ENCODE measurements at places on chromosomes 6 and 20.

DNA sequence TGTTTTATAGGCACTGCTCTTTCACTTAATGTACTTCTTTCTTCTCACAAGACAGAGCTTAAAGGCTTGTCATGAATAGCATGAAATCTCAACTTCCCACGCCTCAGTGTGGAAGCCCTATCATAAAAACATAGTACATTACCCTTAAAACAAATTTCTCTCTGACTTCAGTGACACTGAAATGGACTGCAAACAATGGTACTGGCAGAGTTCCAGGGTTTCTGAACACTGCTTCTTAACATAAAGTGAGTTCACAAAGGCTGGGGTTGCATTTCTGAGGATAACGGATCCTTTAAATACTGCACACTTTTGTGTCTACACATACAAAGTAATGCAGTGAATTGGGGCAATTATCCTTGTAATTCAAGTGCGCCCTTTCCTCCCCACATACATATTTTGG is 32.3 kb upstream of the PLEKHG1 start:
- DNase-seq: no peak

- peak; percentile 66 for DNase-seq
Measured at GRCh38 chr6:43129434-43130194, 41.5 kb upstream of the SRF start.

- no peak for DNase-seq
Measured at GRCh38 chr20:23023621-23024177, 11.4 kb upstream of the SSTR4 start.

DNA sequence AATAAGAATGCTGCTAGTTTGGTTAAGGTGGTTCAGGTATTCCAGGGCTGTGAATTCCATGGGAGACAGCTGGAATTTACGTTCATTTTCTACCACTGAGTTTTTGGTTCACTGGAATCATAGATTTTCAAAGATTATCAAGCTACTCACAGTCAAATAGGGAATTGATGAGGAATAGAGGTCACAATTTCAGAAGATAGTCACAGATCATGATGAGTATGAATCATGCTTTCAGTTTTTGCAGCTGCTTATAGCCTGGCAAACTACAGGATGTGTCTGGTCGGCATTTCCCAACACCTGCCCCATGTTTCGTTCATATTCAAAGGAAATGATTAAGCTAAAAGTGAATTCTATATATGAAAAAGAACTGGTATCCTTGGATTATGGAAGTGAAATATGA is 58.7 kb downstream of the BCKDHB start:
- DNase-seq: no peak

GRCh38 chr6:122790028-122790422 is 967 bp downstream of the SMPDL3A start:
- no peak for DNase-seq

GRCh38 chr20:2817341-2817726 is 1.2 kb downstream of the TMEM239 start:
- DNase-seq: no peak

- no peak for DNase-seq
Measured at GRCh38 chr6:149211046-149211571, 106.4 kb upstream of the TAB2 start.

GRCh38 chr20:46025376-46025783 is 3.6 kb upstream of the SLC12A5 start:
- no peak for DNase-seq

- no peak for DNase-seq
Measured at GRCh38 chr20:18252597-18253451, 35.5 kb upstream of the ZNF133 start.

- DNase-seq: no peak
Measured at GRCh38 chr6:128655978-128656498, 135.6 kb upstream of the PTPRK start.

- no peak for DNase-seq
Measured at GRCh38 chr6:27865850-27866356, 46.3 kb downstream of the OR2B2 start.

DNA sequence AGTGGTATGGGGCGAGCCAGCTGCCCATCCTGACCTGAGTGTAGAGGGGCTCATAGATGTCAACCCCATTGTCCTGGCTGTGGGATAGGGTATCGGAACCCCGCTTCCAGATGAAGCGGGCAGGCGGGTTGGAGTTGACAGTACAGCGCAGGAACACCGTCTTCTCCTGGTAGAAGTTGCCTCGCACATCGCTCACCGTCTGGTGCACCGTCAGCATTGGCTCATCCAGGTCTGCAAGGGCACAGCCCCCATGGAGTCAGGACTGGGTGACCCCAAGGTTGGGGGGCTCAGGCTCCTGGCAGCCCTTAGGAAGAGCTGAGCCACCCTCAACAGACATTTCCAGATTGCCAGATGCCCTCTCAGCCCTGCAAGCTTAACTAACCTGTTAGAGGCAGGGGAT is 42.0 kb downstream of the MDGA1 start:
- no peak for DNase-seq

DNA sequence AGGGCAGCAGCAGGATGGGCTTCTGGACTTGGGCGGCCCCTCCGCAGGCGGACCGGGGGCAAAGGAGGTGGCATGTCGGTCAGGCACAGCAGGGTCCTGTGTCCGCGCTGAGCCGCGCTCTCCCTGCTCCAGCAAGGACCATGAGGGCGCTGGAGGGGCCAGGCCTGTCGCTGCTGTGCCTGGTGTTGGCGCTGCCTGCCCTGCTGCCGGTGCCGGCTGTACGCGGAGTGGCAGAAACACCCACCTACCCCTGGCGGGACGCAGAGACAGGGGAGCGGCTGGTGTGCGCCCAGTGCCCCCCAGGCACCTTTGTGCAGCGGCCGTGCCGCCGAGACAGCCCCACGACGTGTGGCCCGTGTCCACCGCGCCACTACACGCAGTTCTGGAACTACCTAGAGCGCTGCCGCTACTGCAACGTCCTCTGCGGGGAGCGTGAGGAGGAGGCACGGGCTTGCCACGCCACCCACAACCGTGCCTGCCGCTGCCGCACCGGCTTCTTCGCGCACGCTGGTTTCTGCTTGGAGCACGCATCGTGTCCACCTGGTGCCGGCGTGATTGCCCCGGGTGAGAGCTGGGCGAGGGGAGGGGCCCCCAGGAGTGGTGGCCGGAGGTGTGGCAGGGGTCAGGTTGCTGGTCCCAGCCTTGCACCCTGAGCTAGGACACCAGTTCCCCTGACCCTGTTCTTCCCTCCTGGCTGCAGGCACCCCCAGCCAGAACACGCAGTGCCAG is at the start of gene TNFRSF6B:
Gene TNFRSF6B (plus strand): TSS at position 25 of the 729 bp plus-strand sequence. CDS start 116 bp downstream, at position 141.
- DNase-seq: no peak

DNA sequence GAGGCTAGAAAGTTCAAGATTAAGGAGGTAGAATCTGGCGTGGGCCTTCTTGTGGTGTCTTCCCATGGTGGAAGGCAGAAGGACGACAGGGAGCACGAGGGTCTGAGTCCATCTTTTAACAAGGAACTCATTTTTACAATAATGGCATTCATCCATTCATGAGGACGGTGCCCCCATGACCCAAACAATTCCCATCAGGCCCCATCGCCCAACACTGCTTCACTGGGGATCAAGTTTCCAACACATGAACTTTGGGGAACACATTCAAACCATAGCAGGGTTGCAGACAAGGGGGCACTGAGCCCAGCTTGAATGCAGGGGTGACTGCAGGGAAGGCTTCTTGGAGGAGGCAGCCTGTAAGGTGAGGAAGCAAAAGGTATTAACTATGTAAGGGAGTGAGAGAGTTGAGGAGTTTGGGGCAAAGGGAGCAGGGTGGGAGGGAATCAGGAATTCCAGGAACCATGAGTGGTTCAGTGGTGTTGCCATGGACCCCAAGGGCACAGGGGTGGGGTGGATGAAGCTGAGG is 5.5 kb downstream of the RAB44 start:
- no peak for DNase-seq

GRCh38 chr6:1423578-1423977 is 34.2 kb downstream of the FOXF2 start:
- DNase-seq: no peak

DNA sequence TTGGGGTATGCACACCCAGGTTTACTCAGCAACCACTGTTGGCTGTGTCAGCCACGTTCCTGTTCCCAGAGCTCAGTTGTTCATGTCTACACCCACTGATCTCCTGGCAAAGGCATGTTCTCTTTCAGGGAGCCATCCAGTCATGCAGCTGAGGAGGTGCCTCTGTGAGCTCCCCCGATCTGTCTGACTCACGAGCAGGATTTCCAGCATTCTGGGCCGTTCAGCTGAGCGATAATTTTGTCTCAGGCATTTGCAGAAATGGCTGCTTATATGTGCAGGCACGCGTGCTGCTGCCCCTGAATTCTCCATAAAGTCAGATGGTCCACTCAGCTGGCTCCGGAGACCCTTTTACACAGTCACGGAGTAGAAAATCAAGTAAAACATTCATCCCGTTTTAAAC is 78.4 kb upstream of the IYD start:
- DNase-seq: no peak

DNA sequence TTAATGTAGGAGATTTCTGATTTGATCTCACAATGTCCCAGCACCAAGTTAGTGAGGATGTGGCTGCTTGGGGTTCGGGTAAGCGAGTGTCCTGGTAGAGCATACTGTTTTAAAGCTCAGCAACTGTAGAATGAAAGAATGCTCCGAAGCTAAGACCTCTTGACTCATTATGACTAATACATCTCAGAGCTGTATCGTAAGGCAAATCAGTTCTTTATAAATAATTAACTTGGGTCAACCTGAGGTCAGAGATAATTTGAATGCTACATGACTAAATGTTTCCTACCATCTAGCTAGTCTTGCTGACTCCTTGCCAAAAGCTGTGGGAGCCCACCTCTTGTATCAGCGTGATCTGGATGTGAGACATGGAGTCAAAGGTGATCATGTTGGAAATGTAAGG is 128.8 kb upstream of the PDE7B start:
- DNase-seq: no peak

DNA sequence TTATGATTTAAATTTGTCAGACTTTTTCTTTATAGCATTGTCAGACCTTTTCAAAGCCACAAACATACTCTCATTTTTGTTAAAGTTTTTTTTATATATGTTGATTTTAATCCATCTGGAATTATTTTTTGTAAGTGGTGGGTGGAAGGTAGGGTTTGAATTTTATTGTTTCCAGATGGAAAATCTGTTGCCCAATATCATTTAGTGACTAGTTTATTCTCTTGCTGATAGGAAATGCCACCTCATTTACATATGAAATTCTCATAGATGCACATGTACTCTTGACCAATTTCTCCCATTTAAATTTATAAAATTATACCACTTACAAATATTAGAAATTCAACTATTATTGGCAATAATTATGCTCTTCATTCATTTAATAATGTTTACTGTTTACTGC is 52.1 kb upstream of the PLCB1 start:
- no peak for DNase-seq

GRCh38 chr6:71139249-71139648 is 149.4 kb upstream of the OGFRL1 start:
- no peak for DNase-seq

DNA sequence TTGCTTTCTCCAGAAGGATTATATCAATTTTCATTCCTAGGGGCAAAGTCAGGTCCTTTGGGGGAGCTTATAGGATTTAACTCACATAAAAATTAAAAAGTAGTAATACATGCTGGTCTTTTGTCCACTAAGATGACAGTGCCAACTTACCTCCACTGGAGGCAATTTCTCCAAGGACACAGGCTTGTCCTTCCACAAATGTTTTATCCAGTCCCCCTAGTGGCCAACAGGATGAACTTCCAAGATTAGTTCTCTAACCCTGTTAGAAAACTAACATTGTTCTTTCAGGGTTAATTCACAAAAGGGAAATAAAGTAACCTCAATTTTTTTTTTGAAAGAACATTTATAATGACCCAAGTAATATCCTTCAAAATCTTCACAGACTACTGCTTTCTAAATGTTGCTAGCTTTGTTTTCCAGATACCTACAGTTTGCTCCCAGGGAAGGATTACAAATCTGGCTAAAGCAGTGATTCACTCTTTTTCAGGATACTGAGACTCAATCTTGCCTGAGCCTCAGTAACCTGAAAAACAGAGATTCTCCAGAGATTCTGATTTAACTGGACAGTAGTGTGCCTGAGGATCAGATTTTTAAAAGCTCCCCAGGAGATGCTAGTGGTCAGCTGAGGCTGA is 31.7 kb upstream of the UBR2 start:
- peak; percentile 78 for DNase-seq

GRCh38 chr6:157106487-157106886 is 216.8 kb downstream of the TMEM242 start:
- no peak for DNase-seq

DNA sequence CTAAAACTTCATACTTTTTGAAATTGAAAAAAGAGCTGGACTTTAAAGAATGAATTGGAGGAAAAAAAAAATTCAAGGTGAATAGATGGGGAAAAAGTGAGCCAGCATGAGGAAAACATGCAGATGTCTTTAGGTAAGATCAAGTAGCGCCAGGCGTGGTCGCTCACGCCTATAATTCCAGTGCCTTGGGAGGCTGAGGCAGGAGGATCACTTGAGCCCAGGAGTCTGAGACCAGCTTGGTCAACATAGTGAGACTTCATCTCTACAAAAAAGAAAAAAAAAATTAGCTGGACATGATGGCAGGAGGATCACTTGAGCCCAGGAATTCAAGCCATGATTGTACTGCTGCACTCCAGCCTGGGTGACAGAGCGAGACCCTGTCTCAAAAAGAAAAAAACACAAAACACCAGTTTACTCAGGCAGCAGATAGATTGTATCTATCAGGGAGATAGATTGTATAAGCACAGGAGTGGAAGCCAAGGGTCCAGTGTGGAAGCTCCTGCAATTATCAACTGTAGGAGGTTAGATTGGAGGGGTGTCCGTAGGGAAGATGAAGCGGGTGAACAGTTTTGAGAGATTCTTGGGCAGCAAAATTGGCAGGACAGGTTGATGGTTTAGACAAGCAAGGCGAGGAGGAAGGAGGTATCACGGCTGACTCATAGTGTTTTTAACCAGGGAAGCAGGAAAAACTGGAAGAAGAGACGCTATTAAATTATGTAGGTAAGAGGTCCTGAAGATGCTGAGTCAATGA is 97.6 kb upstream of the ZNF217 start:
- DNase-seq: no peak

- no peak for DNase-seq
Measured at GRCh38 chr6:1086446-1087153, 225.3 kb upstream of the FOXQ1 start.

GRCh38 chr6:119547024-119547423 is 197.5 kb upstream of the MAN1A1 start:
- no peak for DNase-seq

DNA sequence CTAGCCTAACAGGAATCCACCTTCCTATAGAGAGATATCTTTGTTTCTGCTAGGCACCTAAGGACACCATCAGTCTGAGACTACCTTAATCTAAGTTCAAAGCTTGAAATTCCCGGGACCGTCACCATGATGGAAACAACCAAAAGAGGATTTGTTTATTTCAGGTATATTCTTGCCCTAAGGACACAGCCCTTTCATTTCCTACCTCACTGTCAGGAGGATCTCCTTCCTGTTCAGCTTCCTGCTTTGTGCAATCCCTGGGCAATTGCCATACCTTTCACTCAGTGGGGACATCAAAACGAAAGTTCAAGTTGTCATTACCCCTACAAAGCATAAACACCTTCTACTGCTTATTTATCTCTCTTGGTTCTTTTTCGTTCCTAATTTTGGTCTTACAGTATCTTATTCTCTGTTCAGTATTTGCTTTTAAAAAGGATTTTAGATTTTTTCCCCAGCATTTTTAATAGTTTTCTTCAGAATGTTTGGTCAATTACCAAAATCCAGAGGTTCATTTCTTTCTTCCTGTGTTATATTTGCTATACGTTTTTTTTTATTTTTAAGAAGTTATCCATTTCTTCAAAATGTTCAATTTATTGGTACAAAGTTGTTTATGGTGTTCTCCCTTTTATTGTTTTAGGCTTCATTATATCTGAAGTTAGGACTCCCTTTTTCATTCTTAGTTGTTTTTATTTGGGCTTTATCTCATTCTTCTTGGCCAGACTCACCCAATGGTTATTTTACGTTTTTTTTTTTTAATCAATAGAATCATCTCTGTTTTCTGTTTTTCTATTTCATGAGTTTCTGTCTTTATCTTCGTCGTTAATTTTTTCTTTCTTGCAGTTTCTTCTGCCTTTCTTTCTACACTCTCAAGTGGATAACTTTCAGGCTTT is 13.0 kb upstream of the TBPL1 start:
- no peak for DNase-seq

Measured in hematopoietic multipotent progenitor cell treated with erythropoietin and hydrocortisone succinate and interleukin-3 and kit ligand, for 8 days (in vitro differentiated cells).